ENCODE measurements at places on chromosomes 11 and 22.
A peak's percentile ranks its signal among the peaks of the same experiment; 100 is the strongest.

GRCh38 chr11:71120471-71120896 is 131.9 kb downstream of the SHANK2 start:
- no peak for DNase-seq

DNA sequence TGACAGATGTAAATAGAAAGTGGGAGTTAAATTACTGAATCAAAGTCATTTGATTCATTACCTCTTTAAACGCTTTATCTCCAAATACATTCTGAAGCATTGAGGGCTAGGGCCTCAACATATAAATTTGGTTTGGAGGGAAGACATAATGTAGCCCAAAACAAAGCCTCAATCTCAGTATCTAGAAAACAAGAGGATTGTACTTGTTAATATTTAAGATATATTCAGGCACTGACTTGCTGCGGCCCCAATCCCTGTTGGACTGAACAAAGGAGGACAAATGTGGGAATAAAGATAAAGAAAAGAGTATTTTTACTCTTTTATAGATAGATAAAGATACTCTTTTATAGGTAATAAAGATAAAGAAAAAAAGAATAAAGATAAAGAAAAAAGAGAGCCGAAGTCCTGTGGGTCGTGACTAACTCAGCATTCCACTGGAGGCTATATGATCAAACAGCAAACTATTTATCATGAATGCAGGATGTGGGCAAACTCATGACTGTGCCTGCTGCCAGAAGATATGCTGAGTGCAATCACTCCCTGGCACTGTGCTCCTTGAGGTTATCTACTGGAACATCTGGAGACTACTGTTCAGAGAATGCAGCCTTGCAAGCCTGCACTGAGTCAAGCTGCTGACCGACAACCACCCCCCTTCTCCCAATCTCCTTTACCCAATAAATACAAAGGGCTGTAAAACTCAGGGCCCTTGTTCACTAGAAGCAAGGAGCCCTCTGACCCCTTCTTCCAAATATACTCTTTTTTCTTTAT is 6.9 kb downstream of the OR10V1 start:
- no peak for DNase-seq

DNA sequence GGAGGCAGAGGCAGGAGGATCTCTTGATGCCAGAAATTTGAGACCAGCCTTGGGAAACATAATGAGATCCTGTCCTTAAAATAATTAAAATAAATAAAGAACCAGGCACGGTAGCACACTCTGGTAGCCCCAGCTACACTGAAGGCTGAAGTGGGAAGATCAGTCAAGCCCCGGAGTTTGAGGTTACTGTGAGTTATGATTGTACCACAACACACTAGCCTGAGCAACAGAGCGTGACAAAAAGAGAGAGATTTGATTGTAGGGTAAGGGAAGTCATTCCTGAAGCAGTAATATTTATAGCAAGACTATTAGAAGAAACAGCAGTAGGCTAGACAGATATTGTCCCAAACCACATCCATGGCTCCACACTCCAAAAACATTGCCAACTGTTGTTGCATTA is 1408.4 kb upstream of the TENM4 start:
- no peak for DNase-seq

- no peak for DNase-seq
Measured at GRCh38 chr22:38073150-38074130, 10.5 kb downstream of the SLC16A8 start.

DNA sequence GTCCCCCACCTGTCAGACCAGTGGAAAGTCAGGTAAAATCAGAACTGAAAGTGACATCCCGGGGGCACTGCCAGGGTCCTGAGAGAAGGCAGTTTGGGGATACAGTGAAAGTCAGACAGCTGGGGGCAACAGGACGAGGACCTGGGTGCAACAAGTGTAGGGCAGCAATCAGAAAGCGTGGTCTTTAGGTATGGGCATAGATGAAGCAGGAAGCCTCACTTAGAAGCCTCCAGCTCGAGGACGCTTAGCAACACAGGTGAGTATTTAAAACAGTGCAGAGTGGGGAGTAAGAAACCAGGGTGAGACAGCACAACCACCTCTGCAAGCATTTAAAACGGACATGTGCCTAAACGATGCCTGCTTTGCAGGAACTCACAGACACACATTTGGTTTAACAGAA is 64.6 kb upstream of the POU2AF1 start:
- no peak for DNase-seq

GRCh38 chr11:42772886-42773285 is 538.9 kb upstream of the API5 start:
- no peak for DNase-seq

- no peak for DNase-seq
Measured at GRCh38 chr11:76588455-76589325, 81.9 kb downstream of the LRRC32 start.

GRCh38 chr11:115550291-115551059 is 46.3 kb upstream of the CADM1 start:
- no peak for DNase-seq

- no peak for DNase-seq
Measured at GRCh38 chr11:119396835-119397234, 15.3 kb upstream of the USP2 start.

DNA sequence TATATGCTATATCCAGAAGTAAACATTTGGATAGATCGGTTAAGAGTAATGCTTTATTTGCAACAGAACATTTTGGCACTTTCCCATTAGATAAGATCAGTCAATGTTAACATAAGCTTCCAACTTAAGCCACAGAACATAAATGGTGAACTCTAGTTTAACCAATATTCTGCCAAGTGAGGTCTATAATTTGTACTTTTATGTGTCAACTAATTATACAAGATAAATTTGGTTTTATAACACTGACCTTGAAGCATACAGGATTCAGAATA is 23.5 kb upstream of the BLID start:
- no peak for DNase-seq

GRCh38 chr11:83046621-83047172 is 25.0 kb downstream of the RAB30 start:
- no peak for DNase-seq

DNA sequence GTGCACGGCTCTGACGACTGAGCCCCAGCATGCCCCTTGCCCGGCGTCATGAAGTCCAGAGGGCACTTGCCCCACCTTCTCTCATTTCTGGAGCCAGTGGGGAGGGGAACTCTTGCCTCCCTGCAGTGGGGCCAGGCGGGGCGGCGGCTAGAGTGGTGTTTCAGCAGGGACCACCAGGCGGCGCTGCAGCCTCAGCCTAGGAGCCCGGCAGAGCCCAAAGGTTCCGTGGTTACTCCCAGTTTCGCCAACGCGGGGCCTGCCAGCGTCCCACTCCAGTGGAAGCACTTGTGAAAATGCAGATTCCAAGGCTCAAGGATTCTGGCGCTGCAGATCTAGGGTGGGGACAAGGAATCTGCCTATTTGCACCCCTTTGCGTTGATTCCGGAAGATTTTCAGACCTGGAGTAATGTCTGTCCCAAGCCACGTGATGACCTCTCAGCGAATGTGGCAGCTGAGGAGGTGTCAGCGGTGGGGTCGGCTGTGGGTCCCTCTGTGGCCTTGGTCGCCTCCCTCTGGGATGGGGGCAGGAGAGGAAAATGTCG is 55.7 kb downstream of the CD82 start:
- DNase-seq = peak; percentile 41

DNA sequence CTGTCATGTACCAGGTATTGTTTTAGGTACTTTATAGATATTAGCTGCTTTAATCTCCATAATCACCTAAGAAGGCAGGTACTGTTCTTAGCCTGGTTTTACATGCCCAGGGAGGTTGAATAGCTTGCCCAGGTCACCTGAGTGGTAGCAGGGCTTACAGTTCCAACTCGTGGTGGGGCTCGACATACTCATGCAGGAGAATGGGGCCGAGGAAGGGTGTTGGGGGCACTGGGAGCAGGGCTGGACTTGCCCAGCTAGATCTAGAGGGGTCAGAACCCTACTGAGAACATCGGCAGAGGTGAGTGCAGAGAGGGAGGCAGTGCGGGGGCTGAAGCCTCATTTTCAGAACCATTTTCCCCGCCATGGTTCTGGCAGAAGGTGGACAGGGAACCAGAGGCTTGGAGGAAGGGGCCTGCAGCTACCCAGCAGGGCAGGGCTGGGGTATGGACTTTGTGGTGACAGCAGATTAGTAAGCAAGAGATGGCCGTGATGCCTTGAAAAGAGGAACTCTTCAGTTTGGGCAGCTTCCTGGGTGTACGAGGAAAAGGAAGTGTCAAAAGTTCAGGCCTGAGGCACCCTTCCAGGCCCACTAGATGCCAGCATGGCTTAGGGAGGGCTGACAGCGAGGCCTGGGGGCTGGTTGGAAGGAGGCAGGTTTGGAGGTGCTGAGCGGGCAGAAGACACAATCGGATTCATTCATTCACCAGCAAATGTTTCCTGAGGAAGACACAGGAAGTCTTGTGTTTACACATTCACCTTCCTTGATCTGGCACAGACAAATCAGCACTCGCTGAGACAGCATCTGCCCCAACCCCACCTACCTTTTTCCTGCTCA is 54.7 kb upstream of the LYVE1 start:
- DNase-seq = no peak

- DNase-seq = no peak
Measured at GRCh38 chr11:62546929-62547625, 471 bp upstream of the AHNAK start.

DNA sequence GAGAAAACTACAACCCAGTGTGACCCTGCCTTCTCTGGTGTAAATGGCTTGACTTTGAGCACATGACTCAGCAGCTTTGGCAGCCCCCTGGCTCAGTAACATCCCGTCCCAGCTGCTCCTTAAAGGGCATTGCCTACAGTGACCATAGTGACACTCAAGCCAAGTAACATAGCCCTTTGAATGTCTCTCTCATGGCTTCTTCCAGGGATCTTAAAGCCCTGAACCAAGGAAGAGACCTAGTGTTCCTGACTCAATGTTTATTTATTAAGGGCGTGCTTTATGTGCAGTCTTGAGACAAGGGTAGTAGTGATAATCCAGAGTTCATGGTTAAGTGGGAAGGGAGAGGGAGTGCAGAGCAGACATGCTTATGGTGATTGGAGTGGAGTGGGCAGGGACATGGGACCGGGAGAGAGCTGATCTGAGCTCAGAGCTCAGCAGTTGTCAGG is 125.7 kb downstream of the PARVA start:
- no peak for DNase-seq

DNA sequence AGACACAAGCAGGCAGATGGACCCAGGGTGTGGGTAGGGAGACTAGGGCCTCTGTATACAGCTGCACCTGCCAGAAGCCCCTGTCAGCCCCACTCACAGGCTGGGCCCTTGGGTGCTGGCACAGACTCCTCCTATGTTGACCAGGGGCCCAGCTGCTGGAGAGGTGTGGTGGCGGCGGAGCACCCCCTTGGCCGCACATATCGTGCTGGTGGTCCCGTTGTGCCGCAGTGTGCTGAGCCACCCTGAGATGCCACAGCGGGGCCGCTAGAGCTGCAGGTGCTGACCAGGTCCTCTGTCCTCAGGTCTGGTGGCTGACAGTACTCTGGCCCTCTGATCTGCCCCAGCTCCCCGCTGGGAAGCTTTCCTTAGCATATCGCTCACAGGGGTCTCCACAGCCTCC is 30.2 kb upstream of the B3GAT1 start:
- DNase-seq = no peak

DNA sequence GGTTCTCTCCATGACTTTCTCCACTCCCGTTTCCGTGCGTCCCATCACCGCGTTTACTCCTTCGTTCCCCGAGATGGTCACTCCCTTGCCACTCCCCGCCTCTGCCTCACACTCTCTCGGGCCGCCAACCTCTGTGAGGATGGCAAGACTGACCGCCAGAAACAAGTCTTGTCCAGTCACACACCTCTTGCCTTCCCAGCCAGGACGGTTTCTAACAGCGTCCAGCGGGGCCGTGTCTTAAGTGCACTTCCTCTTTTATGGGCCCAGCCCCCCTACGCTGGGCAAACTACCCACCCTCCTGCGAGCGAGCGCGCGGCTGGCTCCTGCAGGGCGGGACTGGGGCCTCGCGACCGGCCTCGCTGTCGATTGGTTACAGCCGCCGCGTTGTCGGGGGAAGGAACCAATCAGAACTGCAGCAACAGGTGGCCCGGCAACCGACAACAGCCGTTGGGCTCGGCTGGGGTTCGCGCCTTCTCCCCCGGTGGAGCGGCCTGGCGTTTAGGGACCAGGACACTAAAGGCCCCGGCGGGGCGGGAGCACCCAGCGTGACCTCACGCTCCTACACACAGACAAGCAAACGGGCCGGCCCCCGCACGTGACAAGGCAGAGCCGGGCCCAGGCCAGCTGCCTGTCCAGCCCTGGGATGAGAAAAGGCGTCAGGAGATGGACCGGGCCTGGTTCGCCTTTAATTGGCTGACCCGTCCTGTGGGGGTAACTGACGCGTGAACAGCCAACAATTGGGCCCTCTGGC is 522 bp upstream of the UCP2 start:
- DNase-seq = peak; percentile 84

GRCh38 chr22:30390974-30391691 is 3.9 kb upstream of the RNF215 start:
- peak; percentile 57 for DNase-seq

- no peak for DNase-seq
Measured at GRCh38 chr11:93765551-93765950, 18.5 kb upstream of the MED17 start.

DNA sequence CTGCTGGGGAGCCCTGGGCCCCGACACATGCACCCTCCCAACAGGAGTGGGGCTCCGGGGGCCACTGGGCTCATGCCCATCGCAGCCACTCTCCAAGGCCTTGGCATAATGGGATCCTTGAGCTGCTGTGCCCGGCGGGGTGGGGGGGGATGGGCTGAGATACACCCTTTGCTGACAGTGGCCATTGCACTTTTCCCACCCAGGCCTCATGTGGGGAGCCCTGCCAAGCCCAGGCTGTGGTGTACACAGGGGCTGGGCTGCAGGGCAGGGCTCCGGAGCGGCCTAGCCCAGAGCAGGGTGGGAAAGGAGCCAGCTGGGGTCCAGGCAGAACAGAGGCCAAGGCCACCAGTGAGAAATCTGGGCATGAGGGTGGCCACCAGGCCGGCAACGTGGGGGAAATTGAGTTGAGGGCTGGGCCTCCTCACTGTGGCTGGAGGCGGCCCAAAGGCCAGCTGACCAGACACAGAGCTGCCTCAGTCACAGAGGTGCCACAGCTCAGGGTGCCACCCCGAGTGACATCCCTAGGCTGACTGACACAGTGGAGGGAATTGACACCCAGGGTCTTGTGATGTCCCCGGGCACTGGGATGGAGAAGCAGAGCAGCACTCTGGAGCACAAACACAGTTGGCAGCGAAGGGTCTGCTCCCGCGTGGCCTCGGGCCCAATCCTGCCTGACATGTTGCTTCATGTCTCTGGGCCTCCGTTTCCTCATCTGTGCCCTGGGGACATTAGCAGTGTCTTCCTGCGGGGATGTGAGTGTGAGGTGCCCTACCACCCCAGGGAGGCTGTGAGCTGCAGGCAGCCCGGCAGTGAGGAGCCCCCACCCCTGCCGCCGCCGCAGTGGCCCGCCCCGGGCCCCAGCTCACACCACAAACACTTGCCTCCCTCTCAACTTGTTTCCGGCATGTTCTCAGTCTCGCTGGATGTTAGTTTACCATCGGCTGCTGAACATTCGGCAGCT is 30.4 kb downstream of the RTN4R start:
- no peak for DNase-seq

- DNase-seq = peak; percentile 21
Measured at GRCh38 chr11:69801513-69802335, 17.5 kb downstream of the FGF3 start.

GRCh38 chr11:102186551-102187191 is 76.4 kb downstream of the YAP1 start:
- DNase-seq = no peak

GRCh38 chr22:44291265-44291664 is 21.5 kb downstream of the SHISAL1 start:
- no peak for DNase-seq

GRCh38 chr11:119745112-119745511 is 16.1 kb upstream of the NECTIN1 start:
- no peak for DNase-seq

GRCh38 chr11:64070314-64070681 is 34.6 kb downstream of the FLRT1 start:
- DNase-seq = no peak

Measured in stimulated activated CD4-positive, alpha-beta T cell treated with anti-CD3 and anti-CD28 coated beads, Interleukin-15, amount 100 ng/mL, for 1 hour (primary cell).